ENCODE measurements at places on chromosomes 12 and 14.

- no peak for DNase-seq
Observed at GRCh38 chr14:31127690-31128089, 79.9 kb downstream of the HECTD1 start.

DNA sequence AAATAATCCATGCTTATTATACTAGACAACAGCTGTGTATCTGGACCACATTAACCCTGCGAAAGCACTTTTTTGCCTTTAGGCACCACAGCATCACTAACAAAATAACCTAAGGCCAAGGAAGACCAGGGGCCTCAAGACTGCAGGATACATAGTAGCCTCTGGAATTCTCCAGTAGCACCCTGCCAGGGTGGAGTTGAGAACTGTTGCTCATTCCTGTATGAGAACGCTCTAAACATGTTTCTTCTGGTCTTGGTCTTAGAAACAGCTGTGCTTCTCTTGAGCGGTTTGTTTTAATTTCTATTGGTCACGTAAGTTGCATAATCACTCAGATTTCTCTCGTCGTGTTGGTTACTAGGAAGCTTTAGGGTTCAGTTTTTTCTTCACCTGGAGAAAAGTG lies 7.9 kb downstream of the B4GALNT3 start:
- DNase-seq, result no peak

DNA sequence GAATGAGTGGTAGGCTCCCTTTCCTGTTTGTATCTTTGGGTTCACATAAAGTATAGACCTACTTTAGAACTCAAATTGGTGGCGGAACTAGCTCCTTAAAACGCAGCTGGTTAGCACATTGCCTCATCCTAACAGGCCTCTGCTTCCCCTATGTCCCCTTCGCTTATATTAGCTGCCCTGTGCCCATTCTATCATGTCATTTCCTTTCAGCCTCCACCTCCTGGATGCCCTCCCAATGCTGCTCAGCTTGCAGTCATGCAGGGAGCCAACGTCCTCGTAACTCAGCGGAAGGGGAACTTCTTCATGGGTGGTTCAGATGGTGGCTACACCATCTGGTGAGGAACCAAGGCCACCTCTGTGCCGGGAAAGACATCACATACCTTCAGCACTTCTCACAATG lies 3.5 kb downstream of the DAZAP2 start:
- no peak for DNase-seq

GRCh38 chr14:98953551-98954348 lies 318.2 kb downstream of the BCL11B start:
- no peak for DNase-seq

GRCh38 chr14:35578135-35578534 lies 44.2 kb downstream of the INSM2 start:
- no peak for DNase-seq

DNA sequence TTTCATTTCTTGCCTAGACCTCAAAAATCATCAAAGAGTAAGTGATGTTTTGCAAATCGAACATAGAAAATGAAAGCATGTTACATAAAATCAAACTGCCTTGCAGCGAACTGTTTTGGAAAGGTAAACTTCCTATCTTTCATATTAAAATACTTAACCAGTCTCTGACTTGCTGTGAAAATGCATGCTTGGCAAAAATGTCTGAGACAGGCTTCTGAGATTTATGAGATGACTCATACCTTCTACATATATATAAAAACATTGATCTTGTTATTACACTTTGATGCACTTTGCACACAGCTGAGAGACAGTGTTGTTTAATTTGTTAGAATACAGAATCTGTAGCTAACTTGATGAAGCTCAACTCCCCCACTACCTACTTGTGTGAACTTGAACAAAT lies 179.1 kb downstream of the KITLG start:
- no peak for DNase-seq

- no peak for DNase-seq
Observed at GRCh38 chr12:74647256-74647655, 109.6 kb downstream of the ATXN7L3B start.

GRCh38 chr12:13976028-13976584 lies 5.3 kb downstream of the GRIN2B start:
- DNase-seq, result no peak

- no peak for DNase-seq
Observed at GRCh38 chr12:18951218-18951617, 178.3 kb upstream of the PLEKHA5 start.

GRCh38 chr14:36221112-36221511 lies 44.6 kb upstream of the PTCSC3 start:
- DNase-seq, result no peak

DNA sequence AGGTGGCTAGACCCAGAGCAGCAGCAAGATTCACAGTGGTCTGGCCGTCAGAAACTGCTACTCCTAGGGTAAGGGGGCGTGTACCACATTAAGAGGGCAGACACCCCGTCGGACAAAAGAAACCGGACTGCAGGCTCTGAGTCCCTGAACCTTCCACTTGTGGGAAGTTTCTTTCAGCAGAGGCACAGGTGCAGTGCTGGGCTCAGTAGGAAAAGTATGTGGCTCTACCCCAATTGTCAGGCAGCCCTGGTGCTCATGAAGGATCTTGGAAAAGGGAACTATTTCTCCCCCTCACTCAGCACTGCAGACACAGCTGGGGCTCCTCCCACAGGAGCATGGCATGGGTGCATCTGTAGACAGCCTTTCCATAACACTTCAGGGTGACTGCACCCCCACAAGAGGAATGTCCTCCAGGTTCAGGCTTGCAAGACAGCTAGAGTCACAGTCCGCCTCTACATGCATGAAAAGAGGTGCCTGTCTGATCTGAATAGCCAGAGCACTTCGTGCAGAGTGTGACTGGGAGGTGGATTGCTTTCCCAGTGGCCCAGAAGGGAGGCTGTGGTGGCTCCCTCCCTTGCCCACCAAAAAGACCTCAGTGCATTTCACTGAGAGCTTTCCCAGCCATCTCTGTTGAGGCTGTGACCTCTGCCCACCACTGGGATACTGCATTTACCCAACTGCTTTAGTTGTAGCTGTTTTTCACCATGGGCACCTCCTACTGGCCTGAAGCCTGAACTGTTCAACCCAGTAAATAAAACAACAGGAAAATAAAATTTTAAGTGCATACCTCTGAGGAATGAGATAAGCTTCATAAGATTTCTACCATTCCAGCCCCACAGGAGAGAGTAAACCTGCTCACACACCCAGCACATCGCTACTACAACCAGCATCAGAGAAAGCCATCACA lies 14.2 kb downstream of the CEP128 start:
- no peak for DNase-seq

- no peak for DNase-seq
Observed at GRCh38 chr14:22388669-22389595, 200.1 kb downstream of the DAD1 start.

GRCh38 chr12:50375802-50376201 lies 20.6 kb downstream of the FAM186A start:
- no peak for DNase-seq

DNA sequence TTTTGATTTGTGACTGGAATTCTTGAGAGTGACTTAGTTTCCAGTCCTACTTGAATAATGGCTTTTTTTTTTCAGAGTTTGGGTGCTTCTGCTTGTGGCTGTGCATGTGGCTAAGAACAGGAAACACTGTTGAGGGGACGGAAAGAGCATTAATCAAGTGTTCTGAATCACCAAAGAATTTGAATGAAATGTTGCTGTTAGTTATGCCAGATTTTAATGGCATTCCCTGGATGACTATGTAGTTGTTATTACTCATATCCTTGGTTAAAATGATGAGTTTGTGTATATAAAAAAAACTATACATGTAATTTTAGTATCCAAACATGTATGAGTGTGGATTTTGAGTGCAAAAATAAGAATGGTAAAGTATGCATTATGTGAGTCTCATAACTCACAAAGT lies 347.9 kb downstream of the BCAT1 start:
- no peak for DNase-seq

DNA sequence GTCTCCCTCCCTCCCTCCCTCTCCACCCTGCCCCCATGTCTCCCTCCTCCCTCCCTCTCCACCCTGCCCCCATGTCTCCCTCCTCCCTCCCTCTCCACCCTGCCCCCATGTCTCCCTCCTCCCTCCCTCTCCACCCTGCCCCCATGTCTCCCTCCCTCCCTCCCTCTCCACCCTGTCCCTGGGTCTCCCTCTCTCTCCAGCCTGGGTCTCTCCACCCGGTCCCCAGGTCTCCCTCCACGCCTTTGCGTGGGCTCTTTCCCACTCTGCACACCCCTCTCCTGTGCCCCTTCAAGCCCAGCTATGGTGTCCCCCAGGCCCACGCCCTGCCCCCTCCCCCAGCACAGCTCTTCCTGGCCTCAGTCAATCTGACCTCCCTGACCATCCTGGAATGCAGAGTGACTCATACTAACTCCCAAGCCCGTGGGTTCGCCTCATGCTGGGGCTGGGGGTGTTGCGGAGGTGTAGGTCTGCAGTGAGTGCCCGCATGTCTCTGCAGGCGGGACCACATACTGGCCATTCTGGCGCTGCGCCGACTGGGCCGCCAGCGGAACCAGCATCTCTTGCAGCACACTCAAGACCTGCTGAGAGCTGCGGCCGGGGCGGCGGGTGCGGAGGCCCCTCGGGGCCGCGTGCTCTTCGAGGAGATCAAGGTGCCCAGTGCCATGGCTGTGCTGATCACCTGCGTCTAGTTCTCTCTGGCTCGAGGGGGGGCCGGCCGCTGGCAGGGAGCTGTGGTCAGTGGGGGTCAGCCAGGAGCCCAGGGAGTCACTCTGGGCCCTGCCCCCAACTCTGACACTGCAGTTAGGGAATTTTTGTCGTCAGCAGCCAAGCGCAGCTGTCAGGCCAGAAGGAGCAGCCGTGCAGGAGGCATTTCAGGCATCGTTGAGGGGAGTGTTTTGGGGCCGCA lies 13.5 kb upstream of the TNFAIP2 start:
- DNase-seq, result peak; percentile 62

- no peak for DNase-seq
Observed at GRCh38 chr12:122473543-122474323, 27.0 kb downstream of the ZCCHC8 start.
